ENCODE measurements at places on chromosomes 3 and 15.
A peak's percentile ranks its signal among the peaks of the same experiment; 100 is the strongest.

DNA sequence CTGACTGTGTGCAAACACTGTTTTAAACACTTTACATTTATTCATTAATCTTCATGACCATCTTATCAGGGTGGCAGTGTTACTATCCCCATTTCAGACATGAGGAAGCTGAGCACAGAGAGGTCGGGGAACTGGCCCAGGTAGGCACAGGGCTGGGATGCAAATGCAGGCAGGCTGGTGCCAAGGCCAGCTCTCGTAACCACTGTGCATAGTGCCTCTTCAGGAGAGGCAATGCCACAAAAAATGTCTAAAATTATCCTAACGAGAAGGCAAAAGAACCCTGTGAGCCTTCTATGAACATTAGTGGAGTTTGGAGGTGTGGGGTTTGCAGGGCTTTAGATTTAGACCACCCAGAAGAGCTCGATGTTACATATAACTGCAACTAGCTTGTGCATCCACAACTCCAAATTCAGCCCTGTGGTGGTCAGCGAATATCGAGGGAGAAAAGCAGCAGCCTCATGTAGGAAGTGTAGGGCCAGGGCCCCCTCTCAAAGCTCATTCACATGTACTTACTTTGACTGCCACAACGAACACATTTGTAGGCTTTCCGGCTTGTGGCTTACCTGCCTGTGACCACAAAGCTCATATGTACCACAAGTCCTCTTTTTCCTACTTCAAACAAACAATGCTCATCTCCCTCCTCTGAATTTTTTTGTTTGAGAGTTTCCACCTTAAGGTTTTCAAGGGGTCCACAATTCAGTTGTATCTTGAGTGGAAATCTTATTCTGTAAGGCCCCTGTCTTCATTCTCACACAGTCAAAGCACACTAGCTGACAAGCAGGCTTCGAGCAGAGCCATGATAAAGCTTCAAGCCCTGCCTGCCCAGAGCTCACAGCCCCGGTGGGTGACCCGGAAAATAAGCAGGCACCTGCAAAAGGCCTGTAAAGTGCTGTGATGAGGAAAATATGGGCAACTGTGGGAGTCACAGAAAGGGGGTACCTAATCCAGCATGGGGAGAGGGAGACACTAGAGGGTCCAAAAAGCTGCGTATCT, 722.9 kb upstream of the CFAP20DC start:
- DNase-seq: peak; percentile 12

GRCh38 chr3:65109966-65110500, 422.2 kb upstream of the ADAMTS9 start:
- DNase-seq: no peak

DNA sequence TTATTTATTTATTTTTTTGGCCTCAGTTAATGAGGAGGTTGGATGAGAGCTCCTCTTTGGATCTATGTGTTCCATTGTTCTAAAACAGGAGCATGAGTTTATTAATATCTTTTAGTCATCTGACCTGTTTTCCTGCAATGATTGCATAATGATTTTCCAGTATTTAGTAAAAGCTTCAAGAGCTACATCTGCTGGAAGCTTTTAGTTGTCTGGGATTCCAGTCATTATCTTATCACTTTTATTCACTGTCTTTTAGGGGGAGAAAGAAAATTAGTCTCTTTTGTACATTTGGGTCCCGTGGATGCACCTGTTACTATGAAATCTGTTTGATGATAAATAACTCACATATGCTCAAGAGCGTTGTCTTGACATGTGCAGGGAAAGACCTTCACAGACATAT, 1270.0 kb downstream of the ROBO1 start:
- no peak for DNase-seq

- no peak for DNase-seq
Measured at GRCh38 chr3:99330281-99330680, 308.1 kb upstream of the COL8A1 start.

- DNase-seq: no peak
Measured at GRCh38 chr3:123104550-123104949, 37.7 kb downstream of the PDIA5 start.

DNA sequence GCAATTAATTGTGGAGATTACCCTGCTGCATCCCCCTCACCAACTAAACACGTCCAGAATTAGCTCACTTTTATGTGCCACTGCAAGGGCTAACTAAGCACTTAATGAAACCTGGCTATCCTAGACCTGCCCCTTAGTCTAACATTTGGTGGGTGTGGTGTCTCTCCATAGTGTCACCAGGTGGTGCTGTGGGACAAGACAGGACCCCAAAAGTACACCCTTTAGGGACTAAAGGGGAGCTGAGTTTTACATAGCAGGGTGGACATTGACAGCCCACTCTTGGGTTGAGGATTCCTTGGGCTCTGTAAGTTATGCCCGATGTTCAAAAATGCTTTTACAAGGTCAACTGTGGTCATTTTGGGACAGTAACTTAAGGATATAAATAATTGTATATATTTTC, 5.7 kb downstream of the DUT start:
- DNase-seq: no peak

DNA sequence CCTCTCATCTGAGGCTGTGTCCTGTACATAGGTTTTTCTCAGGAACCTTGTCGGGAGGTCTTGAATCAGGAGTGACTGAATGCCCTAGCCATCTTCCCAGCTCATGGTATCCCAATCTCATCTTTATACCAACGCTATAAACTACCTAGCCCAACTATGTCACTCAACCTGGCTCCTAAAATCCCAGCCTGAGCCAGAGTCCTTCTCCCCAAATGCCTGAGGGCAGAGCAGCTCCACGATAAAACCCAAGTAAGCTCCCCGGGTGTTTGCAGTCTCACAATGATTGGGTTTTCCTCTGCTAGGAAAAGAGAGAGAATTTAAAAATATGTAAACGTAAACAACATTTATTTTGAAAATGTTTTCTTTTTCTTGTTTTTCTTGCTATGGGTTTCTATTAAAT, 14.4 kb downstream of the EIF1B start:
- DNase-seq: no peak

DNA sequence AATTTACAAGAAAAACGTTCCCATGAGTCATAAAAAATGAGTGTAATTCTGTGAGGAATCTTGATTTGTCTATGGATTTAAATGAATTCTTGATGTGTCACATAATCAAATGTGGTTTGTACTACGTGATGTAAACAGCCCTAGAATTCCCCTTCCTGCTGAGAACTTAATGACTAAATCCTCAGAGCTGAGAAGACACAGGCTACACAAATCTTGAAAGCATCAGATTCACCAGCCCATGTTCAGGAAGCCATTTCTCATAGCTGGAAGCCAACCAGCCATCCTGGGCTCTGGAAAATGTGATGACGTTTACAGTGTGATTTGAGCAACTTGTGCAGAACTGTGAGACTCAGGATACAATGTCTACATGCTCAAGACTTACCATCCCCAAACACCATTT, 193.7 kb upstream of the MME start:
- no peak for DNase-seq

DNA sequence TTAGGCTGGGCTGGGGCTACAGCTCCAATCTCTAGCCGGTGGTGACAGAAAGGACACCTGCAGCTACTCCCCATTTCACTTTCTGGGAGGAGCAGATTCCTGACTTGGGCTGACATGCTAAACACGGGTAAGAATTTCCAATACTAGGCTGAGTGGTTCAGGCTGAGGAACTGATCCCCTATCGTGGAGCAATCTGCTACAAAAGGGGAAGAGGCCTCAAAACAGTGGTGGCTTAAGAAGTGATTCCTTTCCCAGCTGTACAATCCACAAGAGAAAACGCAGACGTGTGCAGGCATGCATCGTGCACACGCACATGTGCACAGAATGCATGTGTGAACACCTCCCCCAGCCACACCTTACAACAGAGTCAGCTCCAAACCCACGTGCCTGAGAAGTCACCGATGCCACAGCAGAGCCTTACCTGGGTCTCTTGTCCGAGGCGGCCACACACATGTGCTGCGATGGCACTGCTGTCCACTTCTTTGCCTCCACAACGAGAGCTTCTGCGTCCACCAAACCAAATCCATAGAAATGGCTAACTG, 86.7 kb upstream of the SNRPA1 start:
- no peak for DNase-seq

- no peak for DNase-seq
Measured at GRCh38 chr15:75142499-75142898, 59.2 kb upstream of the C15orf39 start.

- no peak for DNase-seq
Measured at GRCh38 chr3:131540821-131541220, 38.0 kb upstream of the MRPL3 start.

DNA sequence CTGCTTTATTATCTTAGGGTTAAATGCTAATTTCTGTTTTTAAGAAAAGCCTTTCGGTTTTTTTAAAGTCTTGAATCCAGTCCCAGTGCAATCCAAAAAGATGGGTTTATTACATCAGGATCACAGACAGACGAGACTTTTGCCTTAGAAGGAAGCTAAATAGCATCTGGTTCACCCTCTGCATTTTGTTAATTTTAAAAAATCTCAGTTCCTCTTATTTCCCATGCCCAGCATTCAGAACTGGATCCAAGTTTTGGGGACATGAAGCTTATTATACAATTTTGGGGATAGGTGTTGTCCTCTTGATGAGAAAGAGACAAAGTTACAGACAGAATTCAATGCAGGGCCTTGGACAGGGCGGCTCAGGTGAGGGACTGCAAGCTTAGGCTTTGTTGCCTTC, 181.5 kb upstream of the LYSMD4 start:
- DNase-seq: no peak

GRCh38 chr3:43515208-43515917, 106.4 kb downstream of the ANO10 start:
- no peak for DNase-seq

GRCh38 chr3:167813169-167814123, 77.9 kb downstream of the SERPINI1 start:
- no peak for DNase-seq

GRCh38 chr3:141275511-141275910, 43.9 kb downstream of the PXYLP1 start:
- no peak for DNase-seq

DNA sequence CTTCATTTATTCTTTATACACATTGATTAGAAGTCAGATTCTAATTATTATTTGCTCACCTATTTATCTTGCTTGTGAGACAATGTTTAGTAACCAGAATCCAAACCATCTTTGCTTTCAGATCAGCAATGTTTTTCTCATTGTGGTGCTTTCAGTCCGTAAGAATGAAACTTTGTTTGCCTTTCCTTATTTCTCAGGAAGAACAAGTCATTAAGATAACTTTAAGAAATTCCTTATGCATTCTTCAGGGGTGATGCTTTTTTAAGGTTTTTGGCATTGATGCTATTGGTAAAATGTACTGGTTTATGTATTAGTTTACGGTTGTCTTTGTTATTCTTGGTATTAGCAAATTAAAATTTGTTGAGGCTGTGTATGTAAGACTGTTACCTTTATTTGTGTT, 120.8 kb upstream of the POU1F1 start:
- no peak for DNase-seq

DNA sequence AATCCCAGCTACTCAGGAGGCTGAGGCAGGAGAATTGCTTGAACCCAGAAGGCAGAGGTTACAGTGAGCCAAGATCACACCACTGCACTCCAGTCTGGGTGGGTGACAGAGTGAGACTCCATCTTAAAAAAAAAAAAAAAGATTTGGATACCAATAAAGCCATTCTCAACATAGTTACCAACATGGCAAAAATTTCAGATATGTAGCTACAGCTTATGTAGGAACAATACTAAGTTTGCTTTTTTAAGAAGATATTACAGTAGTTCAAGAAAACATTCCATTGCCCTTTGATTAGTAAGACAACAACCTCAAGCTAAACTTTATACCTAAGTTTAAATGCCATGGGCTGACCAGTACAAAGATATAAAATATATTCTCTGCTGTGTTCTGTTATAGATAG, 34.4 kb downstream of the ZNF106 start:
- no peak for DNase-seq

DNA sequence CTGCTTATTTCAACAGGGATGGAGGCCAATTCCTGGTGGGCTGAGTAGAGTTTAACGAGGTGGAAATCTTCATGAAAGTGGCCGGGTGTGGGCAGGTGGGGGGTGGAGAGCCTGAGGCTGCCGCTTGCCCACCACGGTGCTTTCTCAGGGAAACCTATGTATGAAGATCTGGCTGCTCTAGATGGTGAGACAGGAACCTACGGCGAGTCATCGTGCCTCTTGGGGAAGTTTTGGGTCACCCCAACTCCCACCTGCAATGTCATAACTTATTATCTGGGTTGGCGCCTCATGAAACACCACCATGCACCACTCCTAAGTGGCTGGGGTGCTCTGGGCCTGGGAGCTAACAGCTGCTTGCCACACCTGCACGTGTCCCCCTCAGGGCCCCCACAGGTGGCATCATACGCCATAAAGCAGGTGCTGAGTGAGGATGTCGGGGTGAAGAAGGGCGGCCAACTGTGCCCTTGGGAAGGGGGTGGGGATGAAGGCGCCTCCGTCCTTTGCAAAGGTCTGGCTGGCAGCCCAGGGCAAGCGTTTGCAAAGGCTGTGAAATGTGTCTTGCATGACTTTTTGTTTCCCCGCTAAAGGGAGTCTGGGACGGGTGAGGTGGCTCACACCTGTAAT, 27.9 kb upstream of the SNRPA1 start:
- DNase-seq: no peak

DNA sequence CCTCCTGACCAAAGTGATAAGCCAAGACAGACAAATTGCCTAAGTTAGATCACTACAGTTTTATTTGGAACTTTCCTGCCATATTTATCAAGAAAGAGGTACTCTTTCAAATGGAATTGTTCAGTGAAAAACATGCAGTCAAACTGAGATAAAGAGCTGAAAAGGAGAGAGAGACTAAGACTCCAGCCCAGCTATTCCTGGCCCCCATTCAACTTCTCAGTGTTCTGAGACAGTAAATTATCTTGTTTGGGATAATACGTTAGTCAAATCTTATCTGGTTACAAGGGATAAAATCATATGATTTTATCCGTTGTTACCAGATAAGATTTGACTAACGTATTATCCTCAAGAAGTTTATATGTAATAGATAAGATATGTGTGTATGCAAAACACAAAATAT, 67.6 kb upstream of the CMC1 start:
- no peak for DNase-seq

DNA sequence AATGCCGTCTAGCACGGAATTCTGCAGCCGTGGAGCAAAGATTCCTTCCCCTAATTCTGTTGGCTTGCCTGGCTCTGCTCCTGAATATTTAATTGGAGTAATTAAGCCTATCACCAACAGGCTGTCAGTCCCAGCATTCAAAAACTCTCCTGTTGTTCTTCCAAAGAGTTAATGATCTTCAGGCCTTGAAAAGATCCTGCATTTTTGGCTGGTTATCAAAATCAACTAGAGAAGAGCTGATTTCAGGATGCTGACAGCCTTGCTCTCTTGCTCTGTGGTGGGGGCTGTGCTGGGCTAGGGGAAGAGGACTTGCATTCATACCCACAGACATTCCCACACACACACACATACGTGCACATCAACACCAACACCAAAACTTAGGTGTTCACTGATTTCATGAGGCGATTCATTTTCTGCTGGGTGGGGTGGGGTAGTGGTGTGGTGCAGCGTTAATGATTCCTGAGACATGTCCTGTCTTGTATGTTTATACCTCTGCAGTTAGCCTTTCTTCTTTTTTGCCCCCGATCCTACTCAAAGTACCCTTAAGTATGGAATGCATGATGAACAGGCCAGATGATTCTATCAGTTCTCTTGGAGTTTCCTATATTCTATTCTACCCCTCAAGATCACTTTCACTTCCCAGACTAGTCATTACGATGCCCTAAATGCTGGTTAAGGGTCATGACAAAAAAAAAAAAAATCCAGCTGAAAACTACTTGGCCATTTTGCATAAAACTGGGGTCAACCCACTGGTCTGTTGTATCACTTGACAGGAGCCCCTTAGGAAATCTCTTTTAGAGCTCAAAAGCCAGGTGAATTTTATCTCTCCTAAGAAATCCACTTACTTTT, 42.3 kb downstream of the CPN2 start:
- no peak for DNase-seq

GRCh38 chr15:81156324-81156723, 22.3 kb downstream of the CFAP161 start:
- DNase-seq: no peak

Data from effector CD8-positive, alpha-beta T cell (primary cell).